Amygdala (tissue), 56 donors: ENCODE measurements at places on chromosomes 4 and X.

GRCh38 chr4:108813261-108813660, 50.4 kb upstream of the ETNPPL start:
- no peak for DNase-seq

DNA sequence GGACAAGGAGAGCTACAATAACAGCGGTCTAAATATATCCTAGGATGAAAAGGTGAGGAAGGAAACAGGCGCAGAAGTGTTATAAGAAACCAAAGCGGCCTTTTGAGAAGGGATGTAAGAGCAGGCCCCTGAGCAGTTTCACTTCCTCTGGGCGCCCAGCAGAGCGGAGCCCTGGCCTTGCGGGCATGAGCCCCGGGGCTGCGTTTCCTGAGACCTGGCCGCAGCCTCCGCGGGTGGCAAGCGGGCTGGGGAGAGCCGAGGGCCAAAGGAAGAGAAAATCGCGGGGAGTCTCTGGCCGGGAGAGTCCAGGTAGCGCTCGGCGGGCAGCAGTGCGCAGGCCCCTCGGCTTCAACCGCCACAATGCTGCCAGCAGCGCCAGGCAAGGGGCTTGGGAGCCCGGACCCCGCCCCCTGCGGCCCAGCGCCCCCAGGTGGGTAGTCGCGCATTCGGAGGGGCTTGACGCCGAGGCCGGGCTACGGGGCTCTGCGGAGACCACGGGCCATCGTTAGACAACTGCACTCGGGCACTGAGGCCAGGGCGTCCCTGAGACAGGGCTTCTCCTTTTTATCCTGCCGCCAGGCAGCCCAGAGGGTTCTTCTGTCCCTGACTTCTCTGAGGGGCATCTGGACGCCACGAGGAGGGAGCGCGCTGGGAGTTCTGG, at the start of gene BANK1:
Gene BANK1, plus strand, starts transcription at position 210 of the 661 bp plus-strand sequence. Its CDS starts 151 bp downstream, at position 361.
- no peak for DNase-seq

DNA sequence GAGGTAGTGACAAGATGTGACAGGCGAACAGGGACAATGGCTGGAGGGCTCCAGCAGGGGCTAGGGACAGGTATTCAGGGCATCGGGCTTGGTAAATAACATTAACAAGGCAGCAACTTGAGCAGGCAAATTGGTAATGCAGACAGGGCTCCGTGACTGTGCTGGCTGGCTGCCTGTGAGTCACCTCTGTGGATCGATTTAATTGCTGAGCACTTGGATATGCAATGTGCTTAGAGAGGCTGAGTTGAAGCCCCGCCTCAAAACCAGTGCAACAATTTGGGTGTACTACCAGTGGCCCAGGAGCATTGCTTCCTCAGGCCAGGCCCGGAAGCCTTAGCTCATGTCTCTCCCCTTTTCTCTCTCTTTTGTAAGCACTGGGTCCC, 19.5 kb downstream of the CNGA2 start:
- no peak for DNase-seq

DNA sequence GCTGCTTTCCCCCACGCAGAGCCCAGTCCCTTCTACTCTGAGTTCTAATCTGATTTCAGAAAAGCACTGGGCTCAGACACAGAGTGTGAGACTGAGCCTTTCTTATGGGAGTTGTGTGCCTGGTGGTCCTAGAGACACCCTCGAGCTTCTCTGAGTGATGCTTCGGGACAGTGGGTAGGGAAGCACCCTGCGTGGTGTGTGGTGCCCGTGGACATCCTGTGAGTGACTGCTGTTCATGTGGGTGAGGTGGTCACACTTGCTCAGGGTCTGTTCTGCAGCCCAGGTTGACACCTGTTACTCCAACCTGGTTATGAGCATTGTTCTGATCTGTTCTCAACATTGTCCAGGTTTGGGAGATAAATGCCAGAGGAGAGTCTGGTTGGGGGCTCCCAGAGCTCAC, 6.1 kb downstream of the GPR78 start:
- DNase-seq = no peak
